Stimulated activated CD4-positive, alpha-beta T cell treated with anti-CD3 and anti-CD28 coated beads, Interleukin-4, amount 100 ng/mL, for 4 hours (primary cell): ENCODE measurements at places on chromosomes 1 and 21.

GRCh38 chr21:33296156-33296555 is 28.6 kb upstream of the IFNAR1 start:
- no peak for DNase-seq

- no peak for DNase-seq
These were observed 164.6 kb upstream of the GJB5 start for GRCh38 chr1:34590211-34590623.

- DNase-seq: no peak
These were observed 11.2 kb upstream of the H3-3A start for GRCh38 chr1:226051365-226051764.

- DNase-seq: no peak
These were observed 469.0 kb upstream of the VAMP3 start for GRCh38 chr1:7302126-7302525.

DNA sequence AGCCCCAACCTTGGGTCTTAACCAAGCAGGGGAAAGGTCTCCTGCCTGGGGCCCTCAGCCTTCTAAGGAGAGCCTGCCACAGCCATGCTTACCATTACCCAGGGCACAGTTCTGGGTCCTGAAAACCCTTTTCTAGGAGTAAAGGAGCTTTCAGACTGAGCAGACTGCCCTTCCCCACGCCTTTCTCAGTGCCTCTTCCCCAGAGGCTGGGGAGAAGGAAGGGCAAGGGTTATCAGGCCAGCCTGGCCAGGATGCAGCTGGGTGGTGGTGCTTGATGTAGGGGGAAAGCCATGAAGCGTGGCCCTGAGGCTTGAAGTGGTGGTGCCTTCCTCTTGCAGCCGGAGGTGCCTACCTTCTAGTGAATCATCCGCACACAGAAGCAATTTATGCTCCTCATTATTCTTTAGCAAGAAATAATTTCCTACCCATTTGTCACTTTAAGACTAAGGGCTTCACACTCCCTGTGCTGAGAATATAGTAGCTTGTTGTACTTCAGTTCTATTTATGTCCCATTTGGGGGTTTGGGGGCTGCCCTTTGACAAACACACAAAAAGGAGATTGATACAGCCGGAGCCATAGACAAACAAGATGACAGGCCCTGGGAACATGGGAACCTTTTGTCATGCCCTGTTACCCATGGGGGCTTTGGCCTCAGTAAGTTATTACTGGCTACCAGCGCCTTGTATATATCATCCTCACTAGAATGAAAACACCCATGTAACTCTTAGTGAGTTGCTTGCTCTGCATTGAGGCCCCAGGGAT is 40.7 kb downstream of the MAN1C1 start:
- DNase-seq: no peak

DNA sequence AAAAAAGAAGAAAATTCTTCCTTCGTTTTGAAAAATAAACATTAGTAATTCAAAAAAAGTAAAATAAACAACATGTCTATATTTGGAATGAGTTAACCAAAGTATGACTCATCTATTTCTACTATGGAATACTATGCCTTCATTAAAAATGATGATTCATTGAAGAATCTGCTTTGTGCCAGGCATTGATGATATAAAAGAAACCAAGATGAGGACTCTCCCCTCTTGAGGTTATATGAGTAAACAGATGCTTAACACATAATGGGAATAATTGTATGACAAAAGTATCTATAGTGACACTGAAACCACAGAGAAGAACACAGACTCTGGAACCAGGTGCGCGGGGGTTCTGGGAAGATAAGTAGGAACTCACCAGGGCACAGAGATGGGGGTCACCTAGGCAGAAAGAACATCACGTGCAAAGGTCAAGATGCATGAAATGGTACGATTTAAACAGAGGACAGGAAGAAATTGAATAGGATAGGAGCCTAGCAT is 18.8 kb downstream of the ELF3 start:
- DNase-seq: no peak

DNA sequence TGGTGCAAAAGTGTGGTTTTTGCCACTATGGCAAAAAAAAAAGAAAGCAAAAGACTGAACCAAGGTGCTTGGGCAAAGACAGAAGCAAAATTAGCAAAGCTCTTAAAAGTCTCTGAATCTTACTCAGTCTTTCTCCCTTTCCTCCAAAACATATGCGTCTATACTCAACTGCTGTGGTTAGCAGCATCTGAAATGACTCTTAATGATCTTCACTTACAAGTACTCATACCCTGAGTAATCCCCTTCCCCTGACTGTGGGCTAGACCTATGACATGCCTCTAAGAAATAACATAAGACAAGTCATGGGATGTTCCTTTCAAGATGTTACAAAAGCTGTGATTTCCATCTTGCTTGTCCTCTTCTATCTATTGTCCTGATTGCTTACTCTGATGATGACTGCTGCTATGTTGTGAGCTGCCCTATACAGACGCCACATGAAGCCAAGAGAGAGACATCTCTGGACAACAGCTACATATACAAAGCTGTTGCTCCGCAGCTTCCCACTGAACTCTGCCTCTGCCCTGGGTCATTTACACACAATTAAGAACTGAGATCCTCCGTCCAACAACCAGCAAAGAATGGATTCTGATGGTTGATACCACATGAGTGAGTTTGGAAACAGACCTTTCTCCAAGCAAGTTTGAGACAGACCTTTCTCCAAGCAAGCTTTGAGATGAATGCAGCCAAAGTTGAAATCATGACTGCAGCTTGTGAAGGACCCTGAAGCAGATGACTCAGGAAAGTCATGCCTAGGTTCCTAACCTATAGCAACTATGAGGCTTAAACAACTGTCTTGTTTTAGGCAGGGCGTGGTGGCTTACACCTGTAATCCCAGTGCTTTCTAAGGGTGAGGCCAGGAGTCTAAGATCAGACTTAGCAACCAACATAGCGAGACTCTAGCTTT is 55.2 kb downstream of the PUM1 start:
- DNase-seq: no peak

- no peak for DNase-seq
These were observed 125.0 kb upstream of the KCNK2 start for GRCh38 chr1:214957330-214958137.

GRCh38 chr1:93969371-93969770 is 60.1 kb upstream of the GCLM start:
- no peak for DNase-seq

DNA sequence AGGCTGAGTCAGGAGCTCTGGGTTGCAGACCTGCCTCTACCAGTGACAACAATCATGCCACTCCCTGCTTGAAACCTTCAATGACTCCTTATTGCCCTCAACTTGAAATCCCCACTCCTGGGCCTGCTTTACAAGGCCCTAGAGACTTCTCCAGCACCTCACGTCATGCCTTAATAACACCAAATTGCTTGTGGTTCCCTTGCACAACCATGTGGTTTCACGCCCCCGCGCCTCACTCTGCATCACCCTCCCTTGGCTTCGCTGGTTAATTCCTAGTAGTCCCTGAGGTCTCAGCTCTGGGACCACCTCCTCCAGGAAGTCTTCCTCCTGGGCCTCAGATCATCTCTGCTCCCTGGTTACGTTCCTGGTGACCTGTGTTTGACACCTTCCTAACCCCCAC is 33.0 kb downstream of the EPHA2 start:
- no peak for DNase-seq

DNA sequence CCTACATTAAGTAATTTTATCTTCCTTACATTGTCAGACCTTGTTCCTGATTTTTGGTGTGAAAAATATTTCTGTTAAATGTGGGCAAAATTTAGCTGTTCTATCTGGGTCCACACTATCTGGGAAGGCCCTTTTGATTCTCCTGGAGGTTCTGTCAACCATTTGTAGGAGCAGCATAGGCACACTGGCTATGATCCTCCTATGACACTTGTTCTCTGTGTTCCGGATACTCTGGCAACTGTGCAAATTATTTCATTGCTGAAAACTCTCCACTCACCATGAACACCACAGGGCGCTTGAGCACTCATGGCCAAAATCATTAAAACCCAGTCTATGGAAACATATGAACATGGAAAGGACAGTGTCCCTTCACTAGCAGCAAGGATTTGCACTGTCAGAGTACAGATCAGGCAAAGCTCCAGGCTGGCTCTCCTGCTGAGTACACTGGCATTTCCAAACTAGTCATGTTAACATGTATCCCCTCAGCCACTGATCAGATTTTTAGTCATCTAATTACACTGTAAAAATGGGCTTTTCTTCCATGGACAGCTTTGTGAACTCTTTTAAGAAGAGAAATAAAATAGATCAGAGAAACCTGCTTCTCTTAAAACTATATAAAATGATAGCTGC is 43.9 kb upstream of the SGIP1 start:
- no peak for DNase-seq

GRCh38 chr21:33901412-33902288 is 14.0 kb downstream of the ATP5PO start:
- DNase-seq: no peak

GRCh38 chr1:27070390-27071048 is 57.9 kb upstream of the TENT5B start:
- DNase-seq: no peak

- DNase-seq: no peak
These were observed 72.1 kb downstream of the SYT2 start for GRCh38 chr1:202638019-202638700.

GRCh38 chr1:212473729-212474128 is 41.0 kb downstream of the NENF start:
- DNase-seq: no peak

GRCh38 chr1:43520100-43520778 is 10.4 kb upstream of the PTPRF start:
- DNase-seq: no peak

GRCh38 chr1:219220945-219221344 is 47.3 kb downstream of the LYPLAL1 start:
- no peak for DNase-seq

DNA sequence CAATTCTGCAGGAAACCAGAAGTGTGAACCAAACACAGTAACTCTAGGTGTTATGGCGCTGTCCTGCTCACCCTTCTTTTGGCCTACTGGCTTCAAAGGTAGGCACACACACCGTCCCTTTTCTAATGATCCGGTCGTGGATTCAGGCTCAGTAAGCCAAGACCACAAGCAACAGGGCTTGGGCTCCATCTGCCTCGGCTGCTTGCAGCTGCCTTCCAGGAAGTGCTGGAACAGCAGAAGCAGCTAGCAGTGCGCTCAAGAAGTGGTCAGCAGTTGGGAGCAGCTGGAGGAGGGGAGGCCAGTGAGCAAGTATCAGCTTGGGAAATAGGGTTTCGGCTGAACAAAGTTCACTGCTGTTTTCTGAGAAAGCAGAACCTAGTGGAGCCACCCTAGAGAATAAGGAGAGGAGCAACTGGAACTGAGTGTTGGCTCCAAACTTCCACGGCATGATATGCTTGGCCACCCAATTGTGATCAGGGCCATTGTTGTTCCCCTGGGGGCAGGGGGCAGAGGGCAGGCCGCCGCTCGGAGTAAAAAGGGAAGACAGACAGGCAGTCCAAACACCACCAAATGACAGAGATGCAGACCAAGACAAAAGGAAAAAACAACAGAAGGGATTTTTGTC is 173.4 kb downstream of the TOMM20 start:
- DNase-seq: no peak

- no peak for DNase-seq
These were observed 302.7 kb downstream of the MRPL39 start for GRCh38 chr21:25304611-25305010.

GRCh38 chr1:81781749-81782148 is 19.0 kb upstream of the ADGRL2 start:
- DNase-seq: no peak

- peak; percentile 89 for DNase-seq
These were observed 20.9 kb upstream of the ZNF678 start for GRCh38 chr1:227542153-227543120.

DNA sequence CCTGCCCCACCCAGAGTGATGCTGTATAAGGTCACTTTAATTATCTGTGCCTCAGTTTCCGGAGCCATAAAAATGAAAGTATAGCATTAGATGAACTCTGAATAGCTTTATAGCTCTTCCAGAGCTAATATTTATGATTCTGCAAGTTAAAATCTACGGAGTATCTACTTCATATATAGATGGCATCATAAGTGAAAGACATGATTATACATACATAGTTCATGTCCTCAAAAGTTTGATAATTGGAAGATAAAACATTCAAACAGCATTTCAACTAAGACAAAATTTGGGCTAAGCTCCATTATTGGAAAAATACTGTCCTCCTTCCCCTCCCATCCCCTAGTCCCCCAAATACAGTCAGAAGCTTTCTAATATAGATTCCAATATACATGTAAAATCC is 4.2 kb downstream of the AKT3 start:
- no peak for DNase-seq
